ENCODE measurements at places on chromosomes 5 and 9. TPM values are rescaled to one million over a fixed set of nuclear protein-coding genes. Genes with fewer than 3 reads are reported as not detected.
A peak's percentile ranks its signal among the peaks of the same experiment; 100 is the strongest.

DNA sequence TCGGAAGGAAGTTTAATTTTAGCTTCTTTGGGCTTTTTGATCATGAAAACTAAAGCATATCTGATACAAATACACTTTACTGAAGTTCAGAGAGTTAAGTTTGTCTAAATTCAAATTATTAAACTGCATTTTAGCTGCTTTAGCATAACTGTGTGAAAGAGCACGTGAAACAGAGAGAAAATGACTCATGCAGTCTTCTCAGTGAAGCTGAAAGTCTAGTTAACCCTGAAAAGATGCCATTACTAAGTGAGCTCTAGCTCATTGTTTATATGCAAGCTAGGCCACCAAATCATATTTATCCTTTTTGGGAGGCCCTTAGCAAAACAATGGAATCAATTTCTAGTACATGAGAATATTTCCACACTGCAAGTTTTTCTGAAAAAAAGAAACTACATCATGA, 27.6 kb downstream of the TPD52L3 start:
- no peak for DNase-seq

GRCh38 chr5:40089269-40089668, 590.4 kb upstream of the PTGER4 start:
- no peak for DNase-seq

GRCh38 chr9:5292141-5292540, 12.4 kb downstream of the RLN2 start:
- no peak for DNase-seq

DNA sequence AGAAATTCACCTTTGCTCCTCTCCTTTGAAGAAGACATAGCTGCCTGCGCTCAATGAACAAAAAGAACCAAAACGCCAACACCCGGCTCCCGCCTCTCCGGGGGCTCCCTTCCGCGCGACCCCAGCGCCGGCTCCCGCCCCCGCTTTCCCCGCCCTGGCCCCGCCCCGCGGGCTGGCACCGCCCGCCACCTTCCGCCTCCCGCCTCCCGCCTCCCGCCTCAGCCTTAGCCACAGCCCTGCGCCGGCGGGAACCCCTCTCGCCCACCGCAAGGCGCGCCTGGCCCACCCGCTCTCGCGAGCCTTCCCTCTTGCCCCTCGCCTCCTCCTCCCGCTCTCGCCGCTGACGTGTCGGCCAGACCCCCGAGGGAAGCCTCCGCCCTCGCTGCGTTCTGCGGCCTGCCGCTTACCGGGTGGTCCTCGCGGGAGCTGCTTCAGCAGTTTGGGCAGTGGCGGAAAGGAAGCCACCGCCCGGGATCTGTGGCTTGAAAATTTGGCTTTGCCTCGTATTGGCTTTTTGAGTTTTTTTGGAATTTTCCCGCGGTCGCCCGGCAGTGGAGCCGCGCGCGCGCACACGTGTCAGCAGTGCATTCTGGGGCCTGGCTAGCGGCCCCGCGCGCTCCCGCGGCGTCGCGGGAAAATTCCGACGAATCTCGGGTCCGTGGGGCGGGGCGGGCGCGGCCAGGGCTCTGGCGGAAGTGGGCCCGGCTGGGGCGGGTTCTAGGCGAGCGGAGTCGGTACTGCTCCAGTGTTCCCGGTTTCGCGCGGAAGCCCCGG, at the start of gene FANCC:
Gene FANCC (minus strand): TSS at position 591 of the 774 bp plus-strand sequence. CDS start 68,418 bp downstream, outside the sequence.
- peak; percentile 21 for DNase-seq

Gene PCDHB9
- not detected for total RNA-seq

DNA sequence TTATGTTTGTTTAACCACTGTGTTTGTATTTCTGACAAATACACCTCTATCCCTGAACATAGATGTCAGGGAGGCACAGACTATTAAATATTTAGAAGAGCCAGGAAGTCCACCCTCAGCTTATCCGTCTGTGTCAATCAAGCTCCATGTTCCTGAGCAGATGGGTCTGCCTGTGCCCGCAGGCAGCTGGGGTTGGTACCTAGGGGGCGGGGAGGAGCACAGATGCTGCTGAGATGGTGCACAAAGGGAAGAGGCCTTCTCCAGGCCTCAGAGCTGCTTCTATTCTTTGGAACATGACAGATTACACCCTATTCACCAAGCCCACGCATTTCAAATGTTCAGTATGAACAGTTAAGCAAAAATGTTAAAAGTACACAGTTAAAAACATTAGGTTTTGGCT, 142.1 kb downstream of the EPB41L4A start:
- no peak for DNase-seq

Gene SPOCK1
- total RNA-seq = 1.7 TPM

GRCh38 chr5:82405618-82406204, 127.6 kb upstream of the RPS23 start:
- DNase-seq = no peak

- DNase-seq = no peak
Observed at GRCh38 chr9:126503333-126504085, 110.2 kb upstream of the LMX1B start.

Gene FCN2
- total RNA-seq = not detected

DNA sequence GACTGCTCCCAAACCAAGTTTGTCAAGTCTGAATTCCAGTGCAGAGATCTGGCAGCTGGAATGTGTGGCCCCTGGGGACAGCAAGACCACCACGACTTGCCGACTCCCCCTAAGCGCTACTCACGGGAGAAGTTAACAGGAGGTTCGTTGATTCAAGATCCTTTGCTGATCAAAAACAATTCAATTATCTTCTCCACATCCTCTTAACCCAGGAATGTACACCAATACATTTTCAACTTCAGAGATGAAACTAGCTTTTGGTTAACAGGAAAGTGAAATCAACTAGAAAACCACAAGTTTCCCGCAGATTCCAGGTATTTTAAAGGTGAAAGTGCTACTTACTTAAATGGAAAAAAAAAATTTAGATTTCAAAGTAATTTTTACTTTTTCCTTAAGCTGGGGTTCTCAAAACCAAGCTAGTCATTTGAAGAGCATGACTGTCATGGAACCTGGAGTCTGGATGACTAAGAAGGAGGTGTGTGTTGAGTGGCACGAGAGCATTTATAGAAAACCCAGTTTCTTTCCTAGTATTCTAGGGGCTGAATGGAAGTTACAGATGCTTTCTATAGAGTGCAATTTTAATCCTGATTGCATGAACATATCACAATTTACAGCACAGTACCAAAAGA, 257.5 kb upstream of the PANK3 start:
- no peak for DNase-seq

DNA sequence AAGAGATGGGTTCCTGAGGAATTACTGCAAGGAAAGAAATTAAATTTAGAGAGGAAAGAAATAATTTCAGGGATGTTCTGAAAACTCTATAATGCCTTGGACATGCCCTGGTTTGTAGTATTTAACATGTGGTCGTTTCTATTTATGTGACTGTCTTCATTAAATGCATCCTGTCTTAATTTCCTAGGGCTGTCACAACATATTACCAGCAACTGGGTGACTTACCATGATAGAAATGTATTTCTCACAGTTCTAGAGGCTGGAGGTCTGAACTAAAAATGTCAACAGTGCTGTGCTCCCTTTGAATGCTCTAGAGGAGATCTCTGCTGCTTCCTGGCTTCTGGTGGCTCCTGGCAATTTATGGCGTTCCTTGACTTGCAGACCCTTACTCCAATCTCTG, 287.7 kb downstream of the FBXL7 start:
- DNase-seq = no peak

GRCh38 chr5:115289104-115289503, 7.3 kb downstream of the CCDC112 start:
- no peak for DNase-seq

Gene WDR31
- total RNA-seq = 1.7 TPM

DNA sequence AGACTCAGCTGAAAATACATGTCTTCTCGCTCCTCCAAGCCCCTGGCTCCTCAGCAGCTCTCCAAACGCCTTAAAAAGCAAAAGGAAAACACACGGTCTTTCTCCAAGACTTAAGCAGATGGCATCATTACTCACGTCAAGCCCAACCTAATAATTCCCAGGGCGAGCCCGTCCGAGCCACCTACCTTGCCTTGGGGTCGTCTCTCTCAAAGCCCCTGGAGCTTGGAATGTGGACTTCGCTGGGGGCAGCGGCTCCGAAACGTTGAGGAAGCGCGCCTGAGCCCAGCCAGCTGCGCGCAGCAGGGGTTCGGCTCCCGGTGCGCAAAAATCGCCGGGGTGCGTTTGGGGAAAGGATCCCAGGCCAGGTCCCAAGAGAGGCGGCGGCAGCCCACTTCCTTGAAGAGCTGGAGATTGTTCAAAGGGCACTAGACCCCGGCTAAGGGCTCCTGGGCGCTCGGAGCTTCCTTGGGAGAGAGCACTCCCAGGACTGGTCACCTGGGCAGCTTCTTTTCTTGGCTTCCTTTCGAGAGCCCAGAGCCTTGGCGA, 395 bp downstream of the DRD1 start:
- DNase-seq = no peak

GRCh38 chr5:17314907-17315471, 97.6 kb downstream of the BASP1 start:
- DNase-seq = no peak

Gene C5
- total RNA-seq = 0.83 TPM

All from esophagus squamous epithelium (tissue), 5 donors.